ENCODE measurements at places on chromosomes 7 and 10.

GRCh38 chr10:127052001-127052400 is 144.4 kb downstream of the INSYN2A start:
- no peak for DNase-seq

GRCh38 chr10:49135575-49136313 is 1.9 kb upstream of the FAM170B start:
- DNase-seq: no peak

DNA sequence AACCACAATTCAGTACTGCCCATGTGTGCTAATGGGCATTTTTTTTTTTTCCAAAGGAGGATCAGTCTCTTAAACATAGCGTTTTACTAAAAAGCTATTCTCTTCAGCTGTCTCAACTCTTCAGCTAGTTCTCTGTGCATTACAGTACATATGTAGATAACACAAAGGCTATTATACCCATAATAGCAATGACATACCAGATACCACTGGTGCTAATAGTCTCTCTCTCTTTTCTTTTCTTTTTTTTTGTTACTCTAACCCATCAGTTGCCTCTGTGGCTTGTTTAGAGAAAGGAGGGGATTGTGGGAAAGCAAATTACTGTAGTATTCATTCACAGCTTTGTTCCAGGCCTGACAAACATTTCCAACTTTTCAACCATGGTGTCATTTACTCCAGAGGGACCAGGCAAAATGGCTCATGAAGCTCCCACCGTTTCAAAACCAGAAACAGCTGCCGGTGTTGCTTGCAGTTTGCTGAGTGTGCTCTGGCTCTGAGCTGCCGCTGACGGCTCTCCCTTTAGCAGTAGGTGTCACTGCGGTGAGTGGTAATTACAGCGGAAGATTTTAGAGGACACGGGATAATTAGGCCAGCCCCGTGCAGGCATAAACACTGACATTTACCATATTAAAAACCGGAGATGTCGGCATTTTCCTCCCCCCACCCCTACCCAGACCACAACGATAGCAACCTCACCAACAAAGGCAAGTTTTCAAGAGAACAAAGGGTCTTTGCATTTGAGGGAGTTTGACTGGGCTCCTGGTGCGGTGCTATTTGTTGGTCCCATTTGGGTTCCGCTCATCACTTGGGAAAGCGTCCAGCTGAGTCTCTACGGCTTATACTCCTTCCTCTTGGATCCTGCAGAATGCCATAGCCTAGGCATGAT is 1005.5 kb downstream of the KCNMA1 start:
- no peak for DNase-seq

DNA sequence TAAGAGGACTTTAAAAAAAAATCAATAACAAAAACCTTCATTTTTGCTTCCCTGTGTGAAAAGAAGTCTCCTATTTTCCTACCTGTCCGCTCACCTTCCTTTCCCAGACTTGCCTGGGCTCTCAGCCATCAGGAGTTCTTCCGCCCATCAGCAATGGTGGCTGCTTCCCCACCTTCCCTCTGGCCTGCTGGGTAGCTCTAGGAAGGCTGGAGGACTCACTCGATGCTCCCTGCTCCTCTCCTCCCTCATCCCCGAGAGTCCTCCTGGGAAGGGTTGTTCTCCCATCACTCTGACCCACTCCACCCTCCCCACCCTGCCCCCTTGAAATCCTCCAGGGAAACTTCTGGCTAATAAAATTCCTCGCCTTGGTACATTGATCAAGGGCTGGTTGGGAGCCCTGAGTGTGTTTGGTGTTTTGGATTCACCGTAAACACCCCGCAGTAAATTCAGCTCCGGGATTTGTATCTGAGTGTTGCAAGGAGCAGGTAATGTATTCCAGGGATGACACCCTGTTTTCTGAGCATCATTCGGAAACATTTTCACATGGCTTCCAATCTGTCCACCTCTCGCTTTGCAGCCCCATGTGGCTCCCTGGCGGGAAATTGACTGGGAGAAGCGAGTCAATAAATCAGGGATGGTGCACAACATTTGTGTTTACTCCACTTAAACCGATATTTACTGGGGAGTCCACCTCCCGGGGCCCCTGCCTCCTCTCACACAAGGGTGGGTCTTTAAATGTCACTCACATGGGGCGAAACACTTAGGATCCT is 126.4 kb upstream of the SDK1 start:
- DNase-seq: no peak

DNA sequence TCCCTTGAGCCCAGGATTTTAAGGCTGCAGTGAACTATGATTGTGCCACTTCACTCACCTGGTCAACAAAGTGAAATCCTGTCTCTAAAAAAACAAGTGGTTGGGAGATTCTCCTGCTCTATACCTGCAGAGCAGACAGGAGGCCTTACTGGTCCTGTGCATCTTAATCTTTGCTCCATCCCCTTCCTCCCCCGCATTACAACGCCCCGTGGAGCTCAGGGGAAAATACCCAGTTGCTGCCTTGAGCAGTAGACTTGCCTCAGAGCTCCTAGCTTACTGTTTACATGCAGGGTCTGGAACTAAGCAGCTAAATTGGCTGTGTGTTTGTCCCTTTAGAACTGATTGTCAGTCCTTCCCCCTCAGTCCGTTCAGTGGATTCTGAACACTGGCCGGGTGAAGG is 123.8 kb upstream of the KMT2E start:
- no peak for DNase-seq

DNA sequence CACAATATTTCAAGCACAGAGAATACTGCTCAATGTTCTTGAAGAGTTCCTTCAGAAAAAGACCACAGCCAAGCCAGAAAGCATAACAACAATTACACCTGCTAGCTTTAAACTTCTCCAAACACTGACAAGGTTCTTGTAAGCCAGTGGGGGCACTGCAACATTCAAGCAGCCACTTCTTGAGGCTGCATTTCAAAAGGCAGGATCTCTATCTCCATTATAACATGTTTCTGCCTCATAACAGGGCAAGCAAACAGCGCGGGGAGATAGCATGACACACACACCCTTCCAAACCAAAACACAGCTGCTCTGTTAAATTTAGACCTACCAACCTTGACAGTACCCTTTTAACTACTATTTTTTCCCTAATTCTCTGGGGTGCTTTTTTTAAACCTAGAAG is 30.8 kb downstream of the CHCHD3 start:
- no peak for DNase-seq

Measured in stimulated activated CD8-positive, alpha-beta memory T cell treated with anti-CD3 and anti-CD28 coated beads, Interleukin-2, amount 100 ng/mL, for 1 hour (primary cell).